ENCODE measurements at places on chromosomes 11 and 22.
A peak's percentile ranks its signal among the peaks of the same experiment; 100 is the strongest.

GRCh38 chr22:30025221-30025620, 55.0 kb upstream of the HORMAD2 start:
- DNase-seq, result no peak

DNA sequence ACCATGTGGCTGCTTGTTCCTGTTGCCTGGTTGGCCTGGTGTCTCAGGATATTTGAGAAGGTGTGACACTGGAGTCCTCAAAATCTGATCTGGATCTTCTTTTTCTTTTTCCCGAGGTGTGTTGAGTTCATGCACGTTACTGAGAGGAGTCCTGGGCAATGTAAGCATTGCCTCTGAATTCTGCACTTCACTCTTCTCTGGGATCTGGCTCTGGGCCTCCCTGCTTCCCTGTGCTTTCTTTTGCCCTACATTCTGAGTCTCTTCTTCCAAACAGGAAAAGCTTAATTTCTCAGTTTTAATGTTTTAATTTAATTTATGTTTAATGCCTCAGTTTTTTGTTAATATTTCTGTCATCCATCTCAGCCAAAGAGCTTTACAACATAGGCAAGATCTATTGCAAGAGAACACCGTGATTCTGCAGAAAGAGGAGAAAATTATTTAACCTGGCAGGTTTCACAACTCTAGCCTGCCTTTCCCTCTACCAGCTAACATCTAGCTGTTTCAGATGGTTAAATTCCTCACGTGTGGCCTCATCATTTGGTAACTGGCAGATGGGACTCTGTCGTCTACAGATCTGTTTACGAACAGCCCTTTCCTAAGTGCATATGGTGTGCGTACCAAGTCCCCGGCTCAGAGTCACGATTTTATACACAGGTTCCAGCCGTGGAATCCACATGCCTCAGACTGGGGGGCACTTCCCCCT, 24.7 kb downstream of the LDLRAD3 start:
- peak; percentile 33 for DNase-seq

DNA sequence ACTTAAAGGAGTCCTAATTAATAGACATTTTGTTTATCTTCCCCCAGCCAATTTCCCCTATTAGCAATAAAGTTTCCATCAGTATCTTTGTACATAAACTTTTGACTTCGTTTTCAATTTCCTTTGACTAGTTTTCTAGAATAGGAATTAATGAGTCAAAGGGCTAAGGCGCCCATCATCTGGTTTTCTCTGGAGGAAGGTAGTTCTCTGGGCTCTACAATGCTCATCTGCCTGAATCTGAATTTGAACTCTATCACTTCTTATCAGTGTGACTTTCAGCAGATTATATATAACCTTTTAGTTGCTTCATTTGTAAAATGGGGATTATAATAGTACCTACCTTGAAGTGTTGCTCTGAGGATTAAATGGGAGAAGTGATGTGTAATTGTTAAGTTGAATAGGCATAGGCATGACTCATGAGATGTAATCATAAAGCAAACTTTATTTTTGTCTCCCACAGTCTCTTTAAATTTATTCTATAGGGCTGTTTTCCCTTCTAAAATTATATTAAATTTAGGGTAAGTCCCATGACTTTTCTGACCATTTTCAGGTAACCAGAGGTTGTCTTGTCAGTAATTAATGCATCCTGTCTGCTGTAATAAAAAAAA, 5.8 kb upstream of the TUB start:
- no peak for DNase-seq

- peak; percentile 21 for DNase-seq
Observed at GRCh38 chr11:119120639-119121007, 757 bp upstream of the HINFP start.

GRCh38 chr22:30893434-30894370, 74.9 kb downstream of the MORC2 start:
- DNase-seq, result no peak

GRCh38 chr11:81492923-81493445, 1240.7 kb downstream of the FAM181B start:
- DNase-seq, result no peak

- DNase-seq, result no peak
Observed at GRCh38 chr22:19568337-19569275, 44.4 kb upstream of the CLDN5 start.

- no peak for DNase-seq
Observed at GRCh38 chr11:66363805-66364535, 7.6 kb downstream of the SLC29A2 start.

All from skin of body (tissue), 3 donors.